ENCODE measurements at places on chromosomes 5 and 9. TPM values are rescaled to one million over a fixed set of nuclear protein-coding genes. Genes with fewer than 3 reads are reported as not detected.

The ORM2 gene
- 0.17 TPM for polyA plus RNA-seq

The TGFBR1 gene
- 44.4 TPM for polyA plus RNA-seq

- no peak for DNase-seq
Measured at GRCh38 chr5:54084696-54085095, 225.7 kb downstream of the ARL15 start.

DNA sequence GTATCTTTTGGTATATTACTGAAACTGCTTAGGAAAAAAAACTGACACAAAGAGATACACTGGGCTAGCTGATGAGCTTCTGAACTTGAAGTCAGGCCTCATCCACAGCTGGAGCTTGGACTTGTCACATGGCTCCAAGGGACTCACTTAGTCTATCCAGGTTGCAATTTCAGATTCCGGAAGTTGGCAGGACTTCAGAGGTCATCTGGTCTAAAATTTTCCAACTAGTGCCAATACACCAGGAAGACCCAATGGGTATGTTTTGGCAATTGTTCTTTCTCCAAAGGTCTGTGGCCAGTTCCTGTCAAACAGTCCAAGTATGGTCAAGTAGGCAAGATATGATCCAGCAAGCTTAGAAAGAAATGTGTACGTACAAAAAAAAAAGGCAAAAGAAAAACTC lies 36.7 kb downstream of the MRPS27 start:
- DNase-seq, result no peak

GRCh38 chr5:123545506-123545905 lies 33.5 kb downstream of the CSNK1G3 start:
- no peak for DNase-seq

DNA sequence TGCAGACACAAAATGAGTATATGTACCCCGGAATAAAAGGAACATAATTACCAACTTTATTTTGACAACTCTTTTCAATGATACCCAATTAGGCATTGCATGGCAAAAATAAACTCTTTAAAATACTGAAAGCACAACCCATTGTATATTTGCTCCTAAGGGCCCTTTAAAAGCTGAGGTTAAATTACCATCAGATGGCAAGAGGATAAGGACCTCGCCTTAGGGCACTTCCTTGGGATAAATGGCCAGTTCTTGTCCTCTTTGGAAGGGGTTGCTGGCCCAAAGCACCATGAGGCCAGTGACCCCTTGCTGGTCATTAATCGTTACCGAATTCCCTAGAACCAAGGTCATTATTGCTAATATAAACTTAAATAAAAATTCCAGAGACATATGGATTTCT lies 46.0 kb downstream of the EBF1 start:
- no peak for DNase-seq

GRCh38 chr9:87086221-87086818 lies 139.0 kb upstream of the GAS1 start:
- DNase-seq, result peak; percentile 26

DNA sequence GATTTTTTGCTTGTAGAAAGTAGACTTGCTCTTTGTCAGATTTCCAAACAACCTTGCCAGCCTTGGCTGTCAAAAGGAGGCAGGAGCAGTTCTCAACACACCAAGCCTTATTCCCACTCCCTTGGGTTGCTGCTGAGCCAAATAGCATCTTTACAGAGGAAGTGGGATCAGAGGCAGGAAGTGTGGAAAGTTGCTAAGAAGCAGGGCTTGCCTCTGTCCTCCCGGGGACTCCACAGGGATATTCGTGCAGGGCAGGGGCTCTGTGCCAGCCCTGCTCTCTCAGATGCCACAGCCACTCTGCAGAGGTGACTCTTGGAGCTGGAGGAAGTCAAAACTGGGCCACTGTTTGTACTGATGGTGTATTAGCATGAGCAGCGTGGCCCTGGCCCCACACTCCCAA lies 24.3 kb downstream of the PTPDC1 start:
- no peak for DNase-seq

- no peak for DNase-seq
Measured at GRCh38 chr9:5205071-5205470, 19.6 kb upstream of the INSL6 start.

DNA sequence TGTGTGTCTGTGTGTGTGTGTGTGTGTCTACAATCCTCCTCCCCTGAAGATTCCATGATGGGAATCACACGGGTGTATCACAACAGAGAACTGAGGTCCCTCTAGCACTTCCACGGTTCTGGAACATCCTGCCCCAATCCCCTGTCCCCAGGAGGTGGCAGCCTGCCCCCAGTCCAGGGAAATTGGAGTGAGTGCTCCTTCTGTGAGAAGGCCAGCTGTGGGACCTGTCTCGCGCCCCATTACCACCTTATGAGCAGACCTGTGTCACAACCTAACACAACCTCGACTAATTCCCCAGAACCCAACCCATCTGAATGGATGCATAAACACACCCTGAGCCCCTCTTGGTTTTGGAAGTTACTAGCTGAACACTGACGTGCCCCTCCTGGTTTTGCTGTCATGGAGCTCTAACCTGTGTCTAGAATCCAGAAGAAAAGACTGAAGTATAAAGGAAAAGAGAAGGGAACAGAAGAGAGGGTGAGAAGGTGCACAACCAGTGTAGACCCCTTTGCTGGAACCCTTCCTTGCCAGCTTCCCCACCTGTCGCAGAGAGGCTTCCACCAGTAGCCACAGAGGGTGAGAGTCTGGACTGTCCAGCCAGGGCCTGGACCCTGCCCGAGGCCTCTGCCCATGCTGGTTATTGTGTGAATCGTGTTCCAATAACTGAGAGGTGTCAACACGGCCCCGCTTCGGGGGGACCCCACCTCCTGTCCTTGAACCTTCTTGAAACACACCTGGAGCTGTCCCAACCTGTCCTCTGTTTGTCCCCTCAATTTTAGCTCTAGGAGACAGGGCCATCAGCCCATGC lies 3.4 kb downstream of the BTNL9 start:
- DNase-seq, result no peak

DNA sequence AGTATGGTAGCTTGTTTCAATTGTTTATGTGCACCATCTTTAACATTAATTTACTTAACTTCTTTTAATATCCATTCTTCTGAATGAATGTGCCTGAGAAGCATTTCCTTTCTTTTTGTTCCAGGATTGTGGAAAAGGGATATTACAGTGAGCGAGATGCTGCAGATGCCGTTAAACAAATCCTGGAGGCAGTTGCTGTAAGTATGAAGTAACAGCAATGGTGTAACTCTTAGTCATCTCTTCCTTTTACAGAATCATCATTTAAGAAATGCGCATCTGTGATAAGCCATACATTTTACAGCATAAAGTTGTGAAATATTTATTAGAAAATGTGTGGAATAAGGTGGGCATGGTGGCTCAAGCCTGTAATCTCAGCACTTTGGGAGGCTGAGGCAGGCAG lies 117.7 kb downstream of the STARD4 start:
- DNase-seq, result no peak
